Osteocyte (in vitro differentiated cells): ENCODE measurements at places on chromosomes 1 and 21. TPM values are rescaled to one million over a fixed set of nuclear protein-coding genes. Genes with fewer than 3 reads are reported as not detected.

GSTM3 gene
- 33.9 and 41.4 TPM in 2 replicates for total RNA-seq

KISS1 gene
- not detected in 2 replicates for total RNA-seq

UTP25 gene
- 7.1 and 7.3 TPM in 2 replicates for total RNA-seq

DYNLT4 gene
- 0.48 TPM in 1 of 2 replicates, not detected in the other for total RNA-seq
